ENCODE measurements at places on chromosomes 13 and 19. TPM values are rescaled to one million over a fixed set of nuclear protein-coding genes. Genes with fewer than 3 reads are reported as not detected.
A peak's percentile ranks its signal among the peaks of the same experiment; 100 is the strongest.

GRIK5 gene
- 70.7 TPM for total RNA-seq

VAV1 gene
- 4.3 TPM for total RNA-seq

DAND5 gene
- not detected for total RNA-seq

ADAMTSL5 gene
- 3.0 TPM for total RNA-seq

C5AR2 gene
- total RNA-seq, result 1.7 TPM

CD22 gene
- 154 TPM for total RNA-seq

ZNF566 gene
- total RNA-seq, result 20.9 TPM

ZNF730 gene
- total RNA-seq, result 2.9 TPM

TMEM143 gene
- total RNA-seq, result 14.5 TPM

USP12 gene
- total RNA-seq, result 37.2 TPM

CACNA1A gene
- total RNA-seq, result 216 TPM

ERVV-1 gene
- total RNA-seq, result not detected

RASIP1 gene
- total RNA-seq, result 10.0 TPM

SCAF1 gene
- 146 TPM for total RNA-seq

DNA sequence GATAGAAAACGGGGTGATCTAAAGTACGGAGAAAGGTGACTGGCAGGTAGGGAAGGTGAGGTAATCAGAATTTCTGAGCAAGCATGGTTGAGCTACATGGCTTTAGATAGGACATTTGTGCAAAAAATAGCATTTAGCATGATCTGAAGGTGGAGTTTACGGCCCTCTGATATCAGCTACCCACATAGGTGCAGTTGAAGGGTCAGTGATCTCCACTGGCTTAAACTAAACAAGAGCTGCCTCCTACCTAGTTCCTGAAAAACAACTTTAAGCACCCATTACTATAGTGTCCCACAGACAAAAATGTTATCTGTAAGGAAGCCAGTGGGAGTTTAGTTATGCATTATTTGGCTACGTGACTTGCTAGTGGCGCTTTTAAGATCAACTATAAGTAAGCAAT is 1.2 kb upstream of the CASP14 start:
- DNase-seq, result no peak

GRCh38 chr19:18193388-18194180 is 566 bp downstream of the MPV17L2 start:
- no peak for DNase-seq

- DNase-seq, result no peak
These were observed 16.6 kb upstream of the USP12 start for GRCh38 chr13:27188239-27188638.

DNA sequence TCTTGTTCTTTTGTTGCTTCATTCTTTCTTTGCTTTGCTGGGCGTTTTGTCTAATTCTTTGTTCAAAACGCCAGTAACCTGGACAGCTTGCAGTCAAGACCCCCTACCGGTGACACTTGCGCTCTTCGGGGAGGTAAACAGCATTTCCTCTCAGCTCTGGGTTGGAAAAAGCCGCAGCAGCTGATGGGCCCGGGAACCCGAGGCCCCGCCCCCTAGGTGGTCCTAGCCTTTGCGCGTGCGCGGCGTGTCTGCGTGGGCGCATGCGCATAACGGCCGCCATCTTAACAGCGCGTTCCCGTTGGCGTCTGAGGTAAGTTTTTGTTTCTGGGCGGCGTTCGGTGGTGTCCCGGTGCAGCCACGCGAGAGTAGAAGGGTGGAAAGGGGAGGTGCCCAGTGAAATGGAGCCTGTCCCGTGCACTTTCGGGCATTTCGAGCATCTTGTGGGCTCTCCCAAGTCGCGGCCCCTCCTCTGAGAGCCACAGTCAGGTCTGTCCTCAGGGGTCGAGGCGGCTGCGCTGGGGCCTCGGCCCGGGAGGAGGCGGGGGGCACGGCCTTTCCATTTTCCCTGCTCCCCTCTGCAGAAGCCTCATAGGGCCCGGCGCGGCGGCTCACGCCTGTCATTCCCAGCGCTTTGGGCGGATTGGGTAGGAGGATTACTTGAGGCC is at the start of gene ZNF559:
Gene ZNF559 (plus strand): TSS at position 261 of the 665 bp plus-strand sequence. CDS start 14,371 bp downstream, outside the sequence.
- DNase-seq, result peak; percentile 90

DNA sequence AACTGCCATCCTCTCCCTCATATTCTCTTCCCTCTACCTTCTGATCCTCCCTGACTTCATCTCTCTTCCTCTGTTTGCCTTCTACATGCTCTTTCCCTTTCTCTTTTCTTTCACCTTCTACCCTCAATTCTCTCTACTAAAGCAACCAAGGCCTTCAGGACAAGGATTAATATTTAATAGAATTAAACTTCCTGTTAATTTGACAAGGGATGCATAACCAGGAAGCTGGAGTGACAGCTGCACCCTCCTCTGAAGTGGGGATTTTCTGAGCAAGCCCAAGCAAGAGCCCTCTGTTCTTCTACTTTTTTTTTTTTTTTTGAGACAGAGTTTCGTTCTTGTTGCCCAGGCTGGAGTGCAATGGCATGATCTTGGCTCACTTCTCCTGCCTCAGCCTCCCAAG is 63.4 kb upstream of the MED4 start:
- DNase-seq, result no peak

- DNase-seq, result no peak
These were observed 615.4 kb upstream of the MIR17HG start for GRCh38 chr13:90732049-90732448.

DNA sequence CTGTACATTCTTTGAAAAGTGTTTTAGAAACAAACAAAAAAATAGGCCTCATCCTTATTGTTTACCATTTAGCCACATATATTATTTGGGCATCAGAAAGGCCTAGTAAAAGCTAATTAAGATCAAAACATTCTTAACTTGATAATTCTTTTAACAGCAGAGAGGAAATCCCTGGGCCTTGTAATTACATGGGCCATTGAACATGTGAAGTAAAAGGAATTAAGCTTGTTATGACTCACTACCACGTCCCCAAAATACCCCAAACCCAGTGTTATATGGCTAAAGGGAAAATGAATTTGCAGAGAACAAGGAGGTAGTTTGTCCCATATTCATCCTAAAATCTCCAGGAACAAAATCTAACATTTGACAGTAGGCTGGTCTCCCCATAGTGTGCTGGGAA is 439.8 kb downstream of the ITGBL1 start:
- DNase-seq, result no peak

GRCh38 chr19:2270423-2271233 is 11.3 kb downstream of the PEAK3 start:
- DNase-seq, result peak; percentile 59

DNA sequence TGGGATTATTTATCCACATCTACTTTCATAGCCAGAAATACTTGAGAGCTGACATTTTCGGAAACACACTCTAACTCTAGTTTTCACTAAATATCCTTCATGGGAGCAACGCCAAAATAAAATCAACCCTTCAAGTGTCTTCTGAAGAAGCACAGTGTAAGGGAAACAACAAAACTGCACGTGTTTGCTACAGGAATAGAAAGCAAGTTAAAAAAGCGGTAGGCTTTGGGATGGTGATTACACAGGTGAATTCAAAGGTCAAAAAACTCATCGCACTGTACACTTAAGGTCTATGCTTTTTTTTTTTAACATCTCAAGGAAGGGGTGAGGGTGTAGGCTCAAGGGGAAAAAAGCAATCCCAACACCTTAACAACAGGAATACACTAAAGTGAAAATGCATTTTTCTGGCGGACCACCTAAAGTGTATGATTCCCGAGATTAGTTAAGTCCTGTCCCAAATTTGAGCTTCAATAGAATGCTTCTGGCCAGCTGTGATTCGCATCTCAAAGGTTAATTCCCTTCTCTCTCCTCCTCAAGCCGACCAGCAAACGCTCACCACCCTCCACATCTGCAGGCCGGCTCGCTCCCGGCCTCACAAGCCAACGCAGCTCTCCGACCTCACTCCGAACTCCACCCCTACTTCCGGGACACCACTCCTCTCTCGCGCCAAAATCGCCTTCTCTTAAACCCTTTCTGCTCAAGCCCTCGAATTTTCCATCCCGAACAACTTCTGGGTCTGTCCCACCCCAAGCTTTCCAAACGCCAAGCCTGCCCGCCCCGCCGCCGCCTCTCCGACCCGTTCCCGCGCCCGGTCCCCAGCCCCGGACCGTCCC is 1.1 kb downstream of the ARGLU1 start:
- no peak for DNase-seq

DNA sequence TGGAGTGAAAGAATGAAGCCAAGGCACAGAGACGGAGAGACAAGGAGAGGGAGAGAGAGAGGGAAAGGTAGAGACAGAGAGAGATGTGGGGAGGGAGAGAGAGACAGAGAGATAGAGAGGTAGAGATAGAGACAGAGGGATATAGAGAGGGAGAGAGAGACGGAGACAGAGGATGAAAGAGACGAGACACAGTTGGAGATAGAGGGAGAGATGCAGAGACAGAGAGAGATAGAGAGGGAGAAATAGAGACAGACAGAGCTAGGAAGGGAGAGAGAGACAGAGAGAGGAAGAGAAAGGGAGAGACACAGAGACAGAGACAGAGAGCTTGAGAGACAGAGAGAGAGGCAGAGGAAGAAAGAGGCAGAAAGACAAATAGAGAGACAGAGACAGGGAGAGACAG is 4.5 kb upstream of the CSNK1G2 start:
- no peak for DNase-seq

DNA sequence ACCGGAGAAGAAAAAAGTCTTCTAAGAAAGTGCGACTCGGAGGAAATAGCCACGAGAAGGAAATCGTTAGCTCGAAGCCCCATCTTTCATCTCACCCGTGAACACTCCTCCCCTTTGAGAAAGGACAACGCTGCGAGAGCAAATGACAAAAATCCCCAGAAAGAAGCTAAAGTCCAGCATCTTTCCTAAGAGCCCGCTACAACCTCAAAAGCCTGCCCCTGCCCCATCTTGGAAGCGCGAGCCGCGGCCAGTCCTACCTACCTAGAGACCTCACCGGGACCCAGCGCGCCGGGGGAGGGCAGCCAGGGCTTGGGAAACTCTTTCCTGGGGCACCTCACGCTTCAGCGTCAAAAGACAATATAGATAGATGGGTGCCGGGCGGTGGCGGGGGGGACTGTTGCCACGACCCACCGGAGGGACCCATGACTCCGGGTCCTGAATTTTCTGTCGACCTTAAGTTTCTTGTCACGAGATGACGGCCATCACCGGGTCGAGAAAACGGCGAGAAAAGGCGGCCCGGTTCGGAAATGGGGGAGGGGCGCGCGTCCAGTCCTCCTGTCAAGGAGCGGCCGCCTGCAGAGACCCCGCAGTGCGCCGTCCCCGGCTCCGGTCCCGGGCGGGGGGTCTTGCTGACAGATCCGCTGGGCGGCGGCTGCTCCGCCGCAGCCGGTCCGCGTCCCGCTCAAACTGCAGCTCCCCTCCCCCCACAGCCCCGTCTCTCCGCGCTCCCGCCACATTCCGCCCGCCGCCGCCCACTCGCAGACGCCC is 65.9 kb downstream of the KCNRG start:
- peak; percentile 31 for DNase-seq

GRCh38 chr19:31349160-31349881 is at the start of gene TSHZ3:
TSS of gene TSHZ3 (minus strand) at chr19:31349436. CDS start at chr19:31349219, 217 bp downstream.
- peak; percentile 67 for DNase-seq

- DNase-seq, result no peak
These were observed 156.7 kb downstream of the SLC7A1 start for GRCh38 chr13:29438769-29439168.

DNA sequence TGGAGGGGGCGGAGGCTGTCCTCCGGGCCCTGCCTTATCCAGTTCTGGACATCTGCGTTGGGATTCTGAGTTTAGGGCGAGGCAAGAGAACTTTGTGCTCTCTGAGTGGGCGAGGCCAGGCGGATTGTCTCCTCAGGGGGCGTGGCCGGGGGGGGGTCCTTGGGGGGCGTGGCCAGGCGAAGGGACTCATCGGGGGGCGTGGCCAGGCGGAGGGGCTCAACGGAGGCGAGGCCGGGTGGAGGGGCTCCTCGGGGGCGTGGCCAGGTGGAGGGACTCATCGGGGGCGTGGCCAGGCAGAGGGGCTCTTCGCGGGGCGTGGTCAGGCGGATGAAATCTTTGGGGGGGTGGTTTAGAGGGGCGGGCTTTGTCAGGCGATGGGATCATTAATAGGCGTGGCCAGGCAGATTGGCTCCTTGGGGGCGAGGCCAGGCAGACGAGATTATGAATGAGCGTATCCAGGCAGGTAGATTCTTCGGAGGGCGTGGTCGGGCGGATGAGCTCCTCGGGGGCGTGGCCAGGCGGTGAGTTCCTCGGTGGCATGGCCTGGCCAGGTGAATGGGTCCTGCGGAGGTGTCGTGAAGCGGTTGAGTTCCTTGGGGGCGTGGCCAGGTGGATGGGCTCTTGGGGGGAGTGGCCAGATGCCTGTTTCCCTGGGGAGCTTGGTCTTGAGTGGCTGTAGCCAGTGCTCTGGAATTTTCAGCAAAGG is 10.3 kb upstream of the CACNG7 start:
- no peak for DNase-seq

DNA sequence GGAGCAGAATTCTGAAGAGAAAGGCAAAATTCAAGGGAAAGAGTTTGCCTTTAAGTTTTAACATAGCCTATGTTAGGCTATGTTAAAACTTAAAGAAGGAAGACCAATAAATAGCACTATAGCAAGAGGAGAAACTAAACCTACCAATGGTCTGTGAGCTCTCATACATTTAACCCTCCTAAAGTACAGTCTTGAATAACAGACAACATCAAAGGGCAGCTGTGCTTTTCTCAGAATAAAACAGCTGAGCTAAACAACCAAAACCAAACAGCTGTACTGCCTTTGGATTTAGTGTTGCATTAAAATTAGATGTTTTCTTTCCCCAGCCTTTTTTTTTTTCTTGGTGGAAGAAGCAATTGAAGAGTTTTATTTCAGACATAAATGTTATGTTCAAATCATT is 34.0 kb downstream of the KLF5 start:
- no peak for DNase-seq

GRCh38 chr13:49235856-49236431 is 11.8 kb upstream of the CDADC1 start:
- DNase-seq, result no peak

GRCh38 chr19:2845107-2845506 is 3.8 kb downstream of the ZNF555 start:
- DNase-seq, result no peak

- DNase-seq, result no peak
These were observed 40.7 kb upstream of the SERPINE3 start for GRCh38 chr13:51298812-51299211.

DNA sequence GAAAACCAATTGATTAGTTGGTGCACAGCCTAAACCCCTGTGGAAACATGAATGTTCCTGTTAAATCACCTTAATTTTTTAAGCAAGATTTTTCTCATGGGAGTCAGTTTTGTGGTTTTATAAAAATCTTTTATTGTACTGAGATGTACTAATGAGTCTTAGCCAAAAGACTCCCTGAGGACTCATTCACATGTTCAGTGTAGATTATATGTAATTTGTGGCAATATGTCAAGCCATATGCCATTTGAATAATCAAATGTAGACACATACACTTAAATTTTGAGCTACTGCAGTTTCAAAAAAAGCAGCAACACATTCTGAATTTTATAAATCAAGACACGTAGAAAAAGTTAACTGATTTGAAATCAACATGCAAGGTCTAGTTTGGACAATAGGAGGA is 395.2 kb downstream of the MYO16 start:
- DNase-seq, result no peak

DNA sequence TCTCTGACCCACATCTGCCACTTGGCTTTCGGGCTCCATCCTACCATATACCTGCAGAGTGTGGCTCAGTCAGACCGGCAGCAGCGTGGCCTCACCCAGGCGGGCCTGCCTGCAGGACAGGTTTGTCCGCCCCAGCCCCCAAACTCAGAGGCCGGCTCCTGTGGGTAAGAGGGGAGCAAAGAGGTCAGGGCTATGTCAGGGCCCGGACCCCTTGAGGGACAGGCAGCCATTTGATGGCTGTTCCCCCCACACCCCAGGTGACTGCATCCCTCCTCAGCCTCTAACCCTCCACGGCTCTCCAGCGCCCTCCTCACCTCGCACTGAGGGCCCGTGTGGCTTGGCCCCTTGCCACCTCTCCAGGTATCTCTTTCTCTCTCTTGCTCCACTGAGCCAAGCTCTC is 12.3 kb upstream of the ZBTB32 start:
- DNase-seq, result no peak
